Endothelial cell of umbilical vein (primary cell): ENCODE measurements at places on chromosomes 1 and 21. TPM values are rescaled to one million over a fixed set of nuclear protein-coding genes. Genes with fewer than 3 reads are reported as not detected.
A peak's percentile ranks its signal among the peaks of the same experiment; 100 is the strongest.

DNA sequence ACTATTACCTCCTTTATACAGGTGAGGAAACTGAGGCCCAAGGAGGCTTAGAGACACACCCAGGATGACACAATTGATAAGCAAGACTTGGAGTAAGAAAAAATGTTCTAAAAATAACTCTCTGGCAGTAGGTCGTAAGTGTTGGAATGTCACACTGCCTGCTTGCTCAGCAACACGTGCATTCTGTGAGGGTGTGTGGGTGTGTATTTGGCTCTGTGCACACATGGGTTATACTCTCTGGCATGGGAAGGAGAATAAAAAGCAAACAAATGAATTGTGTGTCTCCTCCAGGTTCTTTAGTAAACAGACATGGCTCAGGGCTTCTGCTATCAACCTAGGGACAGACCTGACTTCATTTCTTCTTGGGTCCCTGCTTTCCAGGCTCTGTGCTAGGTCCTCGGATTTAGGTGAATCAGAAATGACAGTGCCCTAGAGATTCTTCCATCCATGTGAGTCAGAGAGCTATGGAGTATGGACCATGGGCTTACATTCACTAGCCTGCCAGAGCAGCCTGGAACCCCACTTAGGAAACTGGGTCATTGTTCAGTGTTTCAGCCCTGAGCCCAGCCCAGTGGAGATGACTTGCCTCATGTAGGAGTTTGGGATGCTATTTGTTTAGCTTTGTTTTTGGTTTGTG, 72.4 kb downstream of the ELAVL4 start:
- no peak for DNase-seq

- no peak for DNase-seq
These were observed 60.6 kb downstream of the DYRK1A start for GRCh38 chr21:37427221-37427620.

- DNase-seq: no peak
These were observed 17.4 kb upstream of the CD1D start for GRCh38 chr1:158163000-158163947.

DNA sequence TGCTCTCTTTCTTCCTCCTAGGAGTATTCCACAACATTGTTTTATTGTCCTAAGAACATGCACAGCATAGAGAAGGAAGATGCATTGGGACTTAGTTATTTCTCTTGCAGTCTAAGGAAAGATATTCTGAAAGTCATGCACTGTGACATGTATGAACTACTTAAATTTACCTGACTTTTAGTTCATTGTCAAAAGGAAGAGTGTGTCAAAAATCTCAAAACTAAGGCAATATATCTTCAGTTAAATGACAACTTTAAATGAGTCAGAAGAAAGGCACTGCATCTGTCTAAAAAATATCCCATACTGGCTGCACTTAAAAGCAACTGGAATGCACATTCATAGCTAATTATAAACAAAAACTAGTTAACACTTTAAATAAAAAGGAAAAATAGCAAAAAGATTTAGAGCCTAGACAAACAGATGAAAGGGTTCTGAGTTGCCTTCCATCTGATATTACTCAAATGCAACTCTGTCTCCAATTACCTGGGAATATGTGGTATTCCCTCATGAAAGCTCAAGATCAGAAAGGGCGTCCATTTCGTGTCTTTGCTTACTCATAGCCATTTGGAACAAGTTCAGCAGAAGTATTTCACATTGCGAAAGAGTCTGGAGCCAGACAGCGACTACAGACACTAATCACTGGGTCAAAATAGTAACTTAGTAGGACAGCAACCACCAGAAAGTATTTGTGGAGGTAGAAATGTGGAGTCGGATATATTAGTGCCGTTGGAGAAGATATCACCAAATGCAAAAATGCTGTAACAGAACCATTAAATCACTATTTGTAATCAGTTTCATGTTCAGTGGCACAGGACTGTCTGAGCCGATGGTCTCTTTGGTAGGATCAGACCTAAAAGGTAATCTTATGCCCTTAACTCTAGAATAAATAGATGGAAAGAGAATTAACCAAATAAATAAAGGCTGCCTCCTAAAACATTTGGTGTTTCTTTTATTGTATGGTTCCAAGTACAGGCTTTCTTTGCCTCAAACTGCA, 225.7 kb downstream of the GREM2 start:
- no peak for DNase-seq

The PDC gene
- total RNA-seq: not detected in 2 replicates

DNA sequence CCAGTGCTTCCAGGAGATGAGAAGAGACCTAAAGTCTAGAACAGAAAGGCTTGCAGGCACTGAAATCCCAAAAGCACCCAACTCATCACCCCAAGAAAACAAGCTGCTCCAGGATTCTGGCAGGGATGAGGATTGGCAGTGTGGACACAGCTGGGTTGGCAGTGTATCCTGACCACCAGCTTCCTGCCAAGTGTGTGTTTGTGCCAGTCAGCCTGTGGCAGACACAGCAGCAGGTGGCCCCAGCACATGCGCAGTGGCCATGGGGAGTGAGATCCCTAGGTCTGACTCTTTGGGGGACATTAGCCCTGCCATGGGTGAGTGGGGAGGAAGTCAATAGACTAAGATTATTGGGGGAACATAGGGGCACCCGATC, 8.7 kb upstream of the SNAPIN start:
- no peak for DNase-seq

GRCh38 chr1:228927946-228928898, 192.9 kb downstream of the RHOU start:
- DNase-seq: no peak

GRCh38 chr1:156832434-156832833, 15.8 kb upstream of the SH2D2A start:
- DNase-seq: no peak

The PRR9 gene
- total RNA-seq: not detected in 2 replicates

GRCh38 chr1:108719656-108720435, 7.1 kb downstream of the FNDC7 start:
- peak; percentile 50 for DNase-seq

The TSPAN2 gene
- total RNA-seq: 2.4 and 5.0 TPM in 2 replicates

DNA sequence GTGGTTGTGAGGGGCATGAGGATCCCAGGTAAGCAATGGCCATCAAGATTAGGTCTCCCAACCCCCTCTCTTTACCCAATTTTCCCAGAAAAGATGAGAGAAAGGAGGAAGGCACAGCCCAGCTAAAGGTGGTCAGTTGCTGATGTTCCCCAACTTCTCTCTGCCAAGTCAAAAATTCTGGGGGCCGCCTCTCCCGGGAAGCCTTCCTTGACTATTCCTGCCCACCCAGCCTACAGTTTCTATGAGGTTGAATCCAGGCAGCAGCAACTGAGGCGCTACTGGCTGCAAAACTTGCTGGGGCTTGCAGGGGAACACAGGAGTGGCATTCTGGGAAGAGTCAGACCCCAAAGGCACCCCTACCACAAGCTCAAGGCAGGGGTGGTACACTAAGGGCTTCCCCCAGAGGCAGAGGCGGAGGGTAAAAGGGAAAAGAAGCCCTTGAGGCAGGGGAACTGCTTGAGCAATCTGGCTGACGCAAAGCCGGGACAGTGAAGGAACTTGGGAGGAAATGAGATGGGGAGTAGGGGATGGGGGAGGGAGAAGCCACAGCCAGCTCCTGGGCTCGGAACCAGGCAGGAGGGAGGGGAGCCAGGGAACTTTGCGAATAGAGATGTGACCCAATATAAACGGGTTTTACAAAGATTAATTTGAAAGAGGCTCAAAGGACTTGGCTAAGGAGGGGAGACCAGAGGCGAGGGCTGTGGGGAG, 31.2 kb downstream of the SDC3 start:
- DNase-seq: peak; percentile 29

DNA sequence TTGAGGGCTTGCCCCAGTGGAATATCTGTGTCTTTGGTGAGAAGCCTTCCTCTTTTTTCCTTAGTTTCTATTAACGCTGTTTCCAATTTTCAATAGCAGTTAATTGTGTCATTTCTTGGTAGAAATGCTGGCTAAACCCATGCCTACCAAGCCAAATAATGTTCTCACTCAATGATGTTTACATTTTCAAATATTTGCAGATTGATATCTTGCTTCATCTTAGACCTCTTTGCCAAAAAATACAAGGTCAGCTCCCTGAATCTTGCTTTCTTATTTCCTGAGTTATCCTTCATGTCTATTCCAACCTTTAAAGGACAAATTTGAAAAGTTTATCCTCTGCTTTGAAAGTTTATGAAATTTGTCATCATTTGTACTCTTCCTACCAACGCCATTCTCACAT, 5.1 kb downstream of the KCNJ15 start:
- no peak for DNase-seq

GRCh38 chr1:107620753-107621152, 344.2 kb downstream of the VAV3 start:
- DNase-seq: no peak

The TSACC gene
- 0.69 TPM in 1 of 2 replicates, not detected in the other for total RNA-seq

The BRDT gene
- total RNA-seq: not detected in 2 replicates

The UBASH3A gene
- not detected in 2 replicates for total RNA-seq

The ITGB2 gene
- 0.65 and 0.91 TPM in 2 replicates for total RNA-seq

GRCh38 chr21:31666445-31667010, 7.0 kb downstream of the SOD1 start:
- no peak for DNase-seq

The SLAMF1 gene
- not detected in 2 replicates for total RNA-seq

The CELSR2 gene
- total RNA-seq: 1.4 and 2.2 TPM in 2 replicates

The ZMYM4 gene
- 61.2 and 65.0 TPM in 2 replicates for total RNA-seq

DNA sequence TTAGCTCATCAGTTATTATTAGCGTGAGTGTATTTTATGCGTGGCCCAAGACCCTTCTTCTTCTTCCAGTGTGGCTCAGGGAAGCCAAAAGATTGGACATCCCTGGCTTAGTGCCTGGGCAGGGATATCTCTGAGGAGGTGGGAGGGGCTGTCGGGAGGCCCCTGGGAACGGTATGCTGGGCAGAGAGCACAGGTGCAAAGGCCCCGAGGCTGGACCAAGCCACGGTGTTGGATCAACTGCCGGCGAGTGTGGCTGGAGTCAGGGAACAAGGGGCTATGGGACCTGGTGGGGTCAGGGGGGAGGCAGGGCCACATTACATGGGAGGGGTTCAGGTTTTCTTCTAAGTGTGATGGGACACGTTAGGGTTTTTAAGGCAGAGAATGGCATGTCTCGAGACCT, 62.7 kb downstream of the FHAD1 start:
- DNase-seq: no peak

DNA sequence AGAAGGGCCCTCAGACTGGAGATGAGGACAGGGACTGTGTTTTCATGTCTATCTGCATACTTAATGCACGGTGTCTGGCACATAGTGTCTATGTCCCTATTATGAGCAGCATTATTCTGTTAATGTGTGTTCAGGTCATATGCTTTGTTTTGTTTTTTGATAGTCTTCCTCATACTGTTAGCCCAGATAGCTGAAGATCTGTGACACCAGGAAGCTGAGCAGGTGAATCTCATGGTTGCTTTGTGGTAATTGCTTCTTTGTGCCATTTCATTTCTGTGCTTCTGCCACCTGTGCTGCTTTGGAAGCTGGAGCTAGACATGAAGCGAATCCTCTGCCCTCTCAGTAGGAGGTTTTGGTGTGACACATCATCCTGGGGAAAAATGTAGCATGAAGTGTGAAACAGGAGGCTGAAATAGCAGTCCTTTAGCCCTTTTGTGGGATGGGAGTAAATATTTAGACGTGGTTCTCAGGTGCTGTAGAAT, 15.8 kb downstream of the SMAP2 start:
- DNase-seq: no peak

DNA sequence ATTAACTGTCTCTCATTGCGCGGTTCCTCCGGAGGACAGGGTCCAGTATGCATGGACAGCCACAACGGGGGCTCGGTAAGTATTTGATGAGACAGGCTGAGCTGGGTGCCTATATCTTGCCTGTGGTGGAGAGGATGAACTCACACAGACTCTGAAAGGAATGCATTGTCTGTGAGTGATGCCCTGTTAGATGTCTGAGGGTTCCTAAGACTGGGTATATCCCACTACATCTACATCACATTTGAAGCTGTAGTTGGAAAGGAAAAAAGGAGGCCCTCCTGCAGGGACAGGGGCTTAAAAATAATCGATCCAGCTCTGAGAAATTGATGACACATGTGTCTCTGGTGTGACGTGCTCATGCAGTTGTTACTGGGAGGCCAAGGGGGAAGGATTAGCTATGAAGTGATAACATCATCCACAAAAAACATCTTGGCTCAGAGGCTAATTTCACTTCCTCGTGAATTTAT, 1.9 kb downstream of the ADARB1 start:
- no peak for DNase-seq

The NBPF4 gene
- total RNA-seq: not detected in 2 replicates

The FMO2 gene
- total RNA-seq: not detected in 2 replicates
